ENCODE measurements at places on chromosomes 6 and 20. TPM values are rescaled to one million over a fixed set of nuclear protein-coding genes. Genes with fewer than 3 reads are reported as not detected.
A peak's percentile ranks its signal among the peaks of the same experiment; 100 is the strongest.

DNA sequence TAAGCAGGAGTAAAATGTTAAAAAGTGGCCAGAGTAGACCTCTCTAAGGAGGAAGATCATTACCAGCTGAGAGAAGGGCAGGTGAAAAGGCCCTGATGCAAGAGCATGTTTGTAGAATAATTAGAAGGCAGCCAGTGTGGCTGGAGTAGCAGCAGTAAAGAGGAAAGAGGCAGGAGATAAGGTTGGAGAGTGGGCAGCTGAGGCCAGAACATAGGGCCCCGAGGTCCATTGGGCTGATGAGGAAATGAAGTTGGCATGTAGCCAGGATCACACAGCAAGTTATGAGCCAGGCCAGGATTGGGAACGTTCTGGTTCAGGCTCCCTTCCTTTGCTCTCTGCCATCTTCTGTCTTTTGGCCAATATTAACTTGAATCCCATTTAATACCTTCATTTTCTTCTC is 51.6 kb downstream of the RALY start:
- DNase-seq = peak; percentile 44

Gene ULBP2
- 4.5 TPM for total RNA-seq

Gene TNFAIP3
- total RNA-seq = 3.9 TPM

Gene ZSCAN23
- total RNA-seq = 9.0 TPM

- DNase-seq = no peak
These were observed 41.2 kb upstream of the EZR start for GRCh38 chr6:158860279-158860865.

Gene HNF4A
- total RNA-seq = not detected

- no peak for DNase-seq
These were observed 2.3 kb downstream of the ZSCAN31 start for GRCh38 chr6:28333599-28334018.

DNA sequence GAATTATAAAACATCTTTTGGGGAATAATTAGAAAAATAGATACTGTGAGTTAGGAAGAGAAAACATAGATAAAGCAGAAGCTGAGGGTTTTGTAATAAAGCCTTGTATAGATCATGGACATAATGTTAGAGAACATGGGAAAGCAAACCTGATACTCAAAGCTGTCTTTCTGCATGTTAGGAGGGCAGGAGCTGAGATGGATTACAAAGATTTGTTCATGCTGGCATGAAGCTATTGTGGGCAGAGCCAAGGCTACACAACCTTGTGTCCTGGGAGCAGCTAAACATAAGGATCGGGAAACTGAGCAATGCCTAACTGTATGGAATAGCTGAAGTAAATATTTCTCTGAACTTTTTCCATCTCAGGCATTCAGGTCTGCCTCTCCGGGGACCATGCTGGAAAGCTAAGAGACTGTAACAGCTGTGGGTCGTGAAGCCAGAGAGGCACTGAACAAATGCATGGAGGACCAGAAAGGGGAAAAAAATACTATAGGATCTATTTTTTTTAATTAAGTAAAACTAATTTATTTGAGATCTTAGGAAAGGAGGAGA is 28.2 kb upstream of the CNKSR3 start:
- no peak for DNase-seq

DNA sequence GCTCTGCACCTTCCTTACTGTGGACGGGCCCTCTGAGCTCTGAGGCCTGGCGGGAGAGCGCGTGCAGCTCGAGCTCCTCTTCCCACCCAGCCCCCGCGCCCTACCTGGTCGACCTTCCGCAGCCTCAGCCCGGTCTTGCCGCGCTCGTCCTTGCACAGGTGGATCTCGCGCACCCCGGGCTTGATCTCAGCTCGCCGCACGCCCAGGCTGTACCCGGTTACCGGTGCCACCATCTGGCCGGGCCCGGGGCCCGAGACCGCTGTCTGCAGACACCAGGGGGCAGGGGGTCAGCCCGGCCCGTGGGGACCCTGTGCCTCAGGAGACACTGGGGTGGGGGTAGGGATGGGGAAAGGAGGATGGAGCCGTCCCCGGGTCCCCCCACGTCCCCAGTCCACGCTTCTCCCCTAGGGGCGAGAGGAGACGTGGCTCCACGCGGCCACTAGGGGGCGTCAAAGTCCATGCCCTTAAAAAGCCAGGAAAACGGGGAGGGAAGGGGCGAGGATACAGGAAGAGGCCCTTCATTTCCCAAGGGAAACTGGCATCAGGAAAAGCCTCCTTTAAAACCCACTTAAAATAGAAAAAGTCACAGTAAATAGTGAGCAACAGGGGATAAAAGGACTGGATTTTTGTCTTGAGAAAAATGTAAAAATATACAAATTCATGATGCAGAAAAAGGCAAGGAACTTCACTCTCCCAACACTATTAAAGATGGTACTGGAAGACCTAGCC is 15.5 kb downstream of the SDCBP2 start:
- DNase-seq = peak; percentile 83

DNA sequence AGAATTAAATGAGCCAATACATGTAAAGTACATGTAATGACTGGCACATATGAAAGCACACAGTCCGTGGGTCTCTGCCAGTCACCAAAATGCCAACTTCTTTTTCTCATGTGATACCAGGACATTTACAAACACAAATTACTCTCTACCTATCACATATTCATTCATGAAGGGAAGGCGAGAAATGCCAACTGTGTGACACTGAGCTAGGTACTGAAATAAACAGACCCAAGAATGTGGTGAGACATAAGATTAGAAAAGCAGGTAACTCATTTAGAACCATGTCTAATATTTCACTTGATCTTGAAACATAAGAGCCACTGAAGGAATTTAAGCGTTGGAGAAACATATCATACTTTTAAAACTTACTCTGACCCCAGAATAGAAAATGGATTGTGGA is 41.4 kb downstream of the HBS1L start:
- no peak for DNase-seq

GRCh38 chr6:80223743-80224212 is 117.3 kb downstream of the BCKDHB start:
- DNase-seq = no peak

DNA sequence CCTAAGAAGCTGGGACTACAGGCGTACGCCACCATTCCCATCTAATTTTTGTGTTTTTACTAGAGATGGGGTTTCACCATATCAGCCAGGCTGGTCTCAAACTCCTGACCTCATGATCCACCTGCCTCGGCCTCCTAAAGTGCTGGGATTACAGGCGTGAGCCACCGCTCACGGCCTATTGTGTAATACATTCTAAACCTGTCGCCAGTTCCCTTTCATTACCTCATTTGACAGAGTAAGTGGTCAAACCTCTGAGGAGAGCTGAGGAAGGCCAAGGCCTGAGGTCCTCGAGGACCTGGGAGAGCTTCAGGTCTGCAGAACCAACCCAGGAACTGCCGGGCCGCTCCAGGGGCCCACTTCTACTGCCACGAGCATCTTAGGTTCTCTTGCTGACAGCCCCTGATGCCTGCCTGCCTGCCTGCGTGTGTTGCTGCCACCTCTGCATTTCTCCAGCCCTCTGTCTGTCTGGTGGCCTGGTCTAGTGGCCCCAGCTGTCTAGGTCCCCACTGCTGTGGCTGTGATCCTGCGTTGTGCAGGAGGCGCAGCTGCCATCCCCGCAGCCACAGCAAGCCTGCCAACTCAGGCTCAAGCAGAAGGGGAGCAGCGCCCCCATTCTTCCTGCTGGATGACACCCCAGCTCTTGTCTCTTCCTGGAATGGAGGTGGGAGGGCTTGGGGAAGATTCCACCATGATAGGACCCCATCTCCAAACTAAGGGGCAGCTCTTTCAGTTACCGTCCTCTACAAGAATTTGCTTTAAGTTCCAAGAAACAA is 45.3 kb downstream of the PRR18 start:
- no peak for DNase-seq

GRCh38 chr6:109336221-109336961 is 45.9 kb downstream of the CD164 start:
- DNase-seq = peak; percentile 27

Gene CLIC5
- not detected for total RNA-seq

Gene EBF4
- total RNA-seq = 2.6 TPM

Gene TCP11
- total RNA-seq = 0.32 TPM

- no peak for DNase-seq
These were observed 71.3 kb downstream of the ARHGAP18 start for GRCh38 chr6:129638686-129639085.

Gene DNAAF9
- total RNA-seq = 20.3 TPM

DNA sequence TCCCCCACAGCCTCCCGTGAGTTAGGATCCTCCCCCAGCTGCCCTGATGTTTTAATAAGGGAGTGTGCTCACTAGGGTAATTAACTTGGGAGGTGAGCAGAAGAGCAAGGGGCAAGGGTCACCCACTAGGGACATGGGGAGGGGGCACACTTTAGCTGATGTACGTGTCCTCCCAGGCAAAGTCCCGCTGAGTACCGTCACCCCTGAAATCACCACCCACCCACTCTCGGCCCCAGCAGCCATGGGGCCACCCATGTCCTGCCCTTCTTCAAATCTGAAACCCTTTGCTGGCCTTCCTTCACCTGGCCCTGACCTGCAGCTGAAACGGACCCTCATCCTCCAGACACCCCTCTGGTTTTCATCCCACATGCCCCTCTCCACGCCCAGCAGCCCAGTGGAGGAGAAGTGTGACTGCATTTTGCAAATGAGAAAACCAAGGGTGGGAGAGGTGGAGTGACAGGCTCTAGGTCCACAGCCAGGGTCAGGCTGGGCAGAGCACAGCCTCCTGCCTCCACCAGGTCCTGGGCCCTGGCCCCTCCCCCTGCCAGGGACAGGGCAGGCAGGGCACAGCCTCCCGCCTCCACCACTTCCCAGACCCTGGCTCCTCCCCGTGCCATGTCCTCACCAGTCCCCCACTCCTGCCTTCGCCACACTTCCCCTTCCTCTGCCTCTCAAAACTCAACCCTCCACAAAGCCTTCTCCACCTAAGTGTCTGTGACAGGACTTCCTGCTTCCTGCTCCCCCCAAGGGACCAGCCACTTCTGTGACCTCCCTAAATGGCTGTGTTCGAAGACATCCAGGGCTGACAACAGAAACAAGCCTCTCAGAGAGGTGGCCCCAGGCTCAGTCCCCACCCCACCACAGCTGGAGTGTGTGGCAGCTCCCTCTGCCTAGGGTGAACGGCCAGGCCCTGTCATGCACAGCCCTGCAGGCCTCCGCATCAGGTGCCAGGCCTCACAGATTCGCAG is 15.1 kb downstream of the ACSS1 start:
- DNase-seq = no peak

Gene RUNX2
- total RNA-seq = 9.7 TPM

All from fibroblast of villous mesenchyme (primary cell).